ENCODE measurements at places on chromosomes 16 and 17. TPM values are rescaled to one million over a fixed set of nuclear protein-coding genes. Genes with fewer than 3 reads are reported as not detected.

GRCh38 chr17:34464812-34465211 lies 101.8 kb upstream of the CCL1 start:
- no peak for DNase-seq

DNA sequence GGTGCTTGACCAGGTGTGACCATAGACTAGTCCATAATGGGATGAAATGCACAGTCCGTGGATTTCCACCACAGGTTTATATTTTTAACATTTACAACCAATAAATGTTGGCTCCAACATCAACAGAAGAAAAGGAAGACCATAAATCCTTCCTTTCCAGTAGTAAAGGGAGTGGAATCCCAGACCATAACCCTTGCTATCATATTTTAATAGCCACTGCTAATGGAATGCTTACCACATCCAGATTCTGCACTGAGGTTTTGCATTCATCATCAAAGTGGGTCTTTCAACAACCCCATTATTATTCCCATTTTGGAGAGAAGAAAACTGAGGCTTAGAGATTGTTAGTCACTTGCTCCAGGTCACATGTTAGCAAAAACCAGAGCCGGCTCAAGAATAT lies 106.7 kb downstream of the FOXL1 start:
- no peak for DNase-seq

- DNase-seq, result no peak
These were observed 14.3 kb downstream of the SLC16A3 start for GRCh38 chr17:82242977-82243647.

DNA sequence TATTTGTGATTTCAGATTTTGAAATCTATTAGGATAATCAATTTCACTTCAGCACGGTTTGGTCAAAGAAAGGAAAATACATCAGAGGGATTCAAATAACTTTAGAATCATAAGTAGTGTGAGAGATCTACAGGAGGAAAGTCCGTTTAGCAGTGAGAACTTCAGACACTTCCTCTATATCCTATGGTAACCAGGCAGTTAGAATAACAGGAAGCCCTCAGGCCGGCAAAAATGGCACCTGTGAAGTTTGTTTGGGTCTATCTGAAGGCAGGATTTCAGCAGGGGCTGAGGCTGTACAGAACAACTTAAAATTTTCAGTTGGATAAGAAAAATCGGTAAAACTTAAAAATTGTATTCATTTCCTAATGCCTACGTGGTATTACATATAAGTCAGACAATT lies 24.9 kb downstream of the KCNJ16 start:
- DNase-seq, result no peak

GRCh38 chr16:27326738-27327585 lies 13.2 kb downstream of the IL4R start:
- DNase-seq, result peak; percentile 68

- DNase-seq, result no peak
These were observed 20.3 kb downstream of the OSBPL7 start for GRCh38 chr17:47801176-47801765.

- no peak for DNase-seq
These were observed 71.5 kb upstream of the RCVRN start for GRCh38 chr17:9976283-9977179.

GRCh38 chr16:75811020-75811634 lies 84.8 kb upstream of the CPHXL start:
- DNase-seq, result no peak

DNA sequence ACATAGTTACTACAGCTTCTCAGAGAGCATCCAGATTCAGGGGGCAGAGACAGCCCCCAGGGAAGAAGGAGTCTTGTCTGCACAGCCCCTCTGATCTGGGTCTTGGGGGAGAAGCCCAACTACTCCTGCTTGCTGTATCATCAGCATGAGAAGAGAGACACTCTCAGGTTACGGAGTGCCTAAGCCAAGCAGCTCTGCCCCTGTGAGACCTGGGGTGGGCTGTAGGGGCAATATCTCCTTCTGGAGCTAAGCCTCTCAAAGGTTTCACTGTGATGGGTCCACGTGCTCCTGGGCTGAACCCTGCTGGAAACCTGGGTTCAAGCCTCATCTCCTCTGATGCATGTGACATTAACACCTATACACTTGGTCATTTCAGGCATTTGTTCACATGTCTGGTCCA lies 123.2 kb downstream of the CPPED1 start:
- no peak for DNase-seq

DNA sequence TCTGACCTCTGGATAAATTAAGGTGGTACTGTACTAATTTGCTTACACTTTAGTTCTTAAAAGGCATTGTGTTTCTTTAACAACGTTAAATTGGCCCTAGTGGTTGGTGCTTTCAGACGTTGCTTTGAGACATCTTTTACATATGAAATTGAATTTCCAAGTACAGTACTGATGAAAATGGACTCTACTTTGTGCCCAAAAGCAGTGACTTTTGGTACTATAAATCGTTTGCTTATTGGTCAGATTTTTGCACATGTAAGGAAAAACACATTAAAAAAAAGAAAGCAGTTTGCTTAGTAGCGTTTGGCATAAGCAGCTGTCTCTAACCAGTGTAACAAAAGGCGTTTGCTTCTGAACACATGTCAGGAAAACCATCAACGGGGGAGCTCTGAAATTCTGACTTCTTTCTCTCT lies 139.6 kb downstream of the CDK5R1 start:
- no peak for DNase-seq

DNA sequence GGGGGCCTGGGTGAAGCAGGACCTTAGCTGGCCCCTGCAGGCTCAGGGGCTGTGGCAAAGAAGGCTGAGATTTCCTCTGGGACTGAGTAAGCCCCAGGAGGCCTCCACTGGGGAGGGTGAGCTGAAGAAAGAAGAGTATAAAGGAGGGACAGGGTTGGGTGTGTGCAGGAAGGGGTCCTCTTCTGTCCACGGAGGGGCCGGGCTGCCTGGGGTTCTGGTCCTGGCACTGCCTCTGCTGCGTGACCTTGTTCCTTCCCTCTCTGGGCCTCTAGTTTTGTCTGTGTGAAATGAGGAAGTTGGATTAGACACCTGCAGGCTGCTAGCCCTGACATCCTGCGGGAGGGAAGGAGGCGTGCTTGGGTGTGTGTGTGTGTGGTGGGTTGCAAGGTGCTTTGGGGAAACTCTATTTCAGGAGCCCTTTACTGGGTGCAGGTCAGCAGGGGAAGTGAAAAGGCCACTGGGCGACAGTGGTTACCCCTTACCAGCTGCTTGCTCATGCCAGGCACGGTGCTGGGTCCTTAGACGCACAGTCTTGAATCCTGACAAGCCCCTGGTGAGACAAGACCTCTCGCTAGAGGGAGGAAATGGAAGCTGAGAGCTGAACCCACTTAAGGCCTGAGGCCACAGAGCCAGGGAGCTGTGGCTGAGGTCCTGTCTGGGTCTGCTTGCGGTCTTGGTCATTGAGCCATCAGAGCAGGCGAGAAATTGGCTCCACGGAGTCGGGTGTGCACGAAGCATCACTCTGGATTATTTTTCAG lies 60.7 kb downstream of the OR1D5 start:
- DNase-seq, result no peak

GRCh38 chr16:25585526-25585925 lies 106.2 kb upstream of the HS3ST4 start:
- DNase-seq, result no peak

- no peak for DNase-seq
These were observed 30.6 kb downstream of the CENPV start for GRCh38 chr17:16322636-16323035.

- DNase-seq, result peak; percentile 36
These were observed 98.6 kb downstream of the USP22 start for GRCh38 chr17:20944014-20944865.

GRCh38 chr16:87844120-87844733 lies 25.1 kb downstream of the SLC7A5 start:
- DNase-seq, result no peak

- no peak for DNase-seq
These were observed 36.7 kb downstream of the CMIP start for GRCh38 chr16:81481207-81481821.

Gene MTSS2
- total RNA-seq, result 41.8 TPM

Gene TMEM208
- 36.1 TPM for total RNA-seq

Gene CES5A
- not detected for total RNA-seq

Gene DBF4B
- 26.1 TPM for total RNA-seq

Gene PPY
- not detected for total RNA-seq

Gene TRPV3
- 1.4 TPM for total RNA-seq

Gene CPNE7
- total RNA-seq, result 201 TPM

Gene ACSM2A
- total RNA-seq, result not detected

Gene CRHR1
- total RNA-seq, result 0.12 TPM
